Epithelial cell of proximal tubule (primary cell): ENCODE measurements at places on chromosomes 12 and 14.

DNA sequence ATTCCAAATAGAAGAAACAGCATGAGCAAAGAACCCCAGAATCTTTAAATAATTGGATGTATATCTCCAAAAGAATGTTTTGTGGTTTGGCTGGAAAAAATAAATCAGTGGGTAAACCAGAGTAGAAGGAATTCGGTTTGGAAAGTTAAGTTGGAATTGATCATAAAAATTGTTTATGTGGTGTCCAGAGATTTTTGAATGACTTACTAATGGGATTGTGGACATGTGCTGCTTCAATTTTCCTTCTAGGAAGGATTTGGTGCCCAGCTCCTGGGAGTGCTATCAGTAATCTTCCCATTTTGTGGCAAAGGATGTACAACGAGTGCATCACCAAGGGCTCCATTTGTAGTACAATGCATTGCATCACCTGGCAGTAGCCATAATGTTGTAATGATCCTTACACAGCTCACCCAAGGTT lies 224.8 kb downstream of the SLC16A7 start:
- no peak for DNase-seq

- peak; percentile 89 for DNase-seq
These were observed 128.4 kb upstream of the SSTR1 start for GRCh38 chr14:38079268-38079667.

GRCh38 chr14:70816525-70816924 lies 7.2 kb upstream of the MAP3K9 start:
- no peak for DNase-seq

GRCh38 chr14:70735043-70735442 lies 74.3 kb downstream of the MAP3K9 start:
- DNase-seq = no peak

DNA sequence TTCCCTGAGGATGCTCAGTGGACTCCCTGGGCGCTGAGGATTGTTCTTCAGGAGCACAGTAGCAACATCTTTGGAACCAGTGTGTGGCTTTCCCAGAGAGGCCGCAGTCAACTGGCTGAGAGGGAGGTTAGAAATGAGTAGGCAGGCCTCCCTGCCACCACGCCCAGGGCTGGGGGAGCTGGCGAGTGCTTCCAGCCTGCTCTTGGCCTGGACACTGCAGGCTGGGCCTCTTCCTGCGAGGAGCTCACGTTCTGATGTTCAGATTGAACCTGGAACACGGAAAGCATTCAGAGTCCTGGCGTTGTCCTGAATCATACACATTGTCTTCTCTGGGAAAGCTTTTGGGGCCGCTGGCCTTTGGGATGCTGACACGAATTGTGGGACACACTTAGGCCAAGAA lies 15.6 kb downstream of the TSPAN9 start:
- no peak for DNase-seq

- DNase-seq = no peak
These were observed 86.5 kb upstream of the MANSC4 start for GRCh38 chr12:27866373-27867101.

GRCh38 chr14:74945261-74945851 lies 10.0 kb downstream of the PGF start:
- DNase-seq = no peak

DNA sequence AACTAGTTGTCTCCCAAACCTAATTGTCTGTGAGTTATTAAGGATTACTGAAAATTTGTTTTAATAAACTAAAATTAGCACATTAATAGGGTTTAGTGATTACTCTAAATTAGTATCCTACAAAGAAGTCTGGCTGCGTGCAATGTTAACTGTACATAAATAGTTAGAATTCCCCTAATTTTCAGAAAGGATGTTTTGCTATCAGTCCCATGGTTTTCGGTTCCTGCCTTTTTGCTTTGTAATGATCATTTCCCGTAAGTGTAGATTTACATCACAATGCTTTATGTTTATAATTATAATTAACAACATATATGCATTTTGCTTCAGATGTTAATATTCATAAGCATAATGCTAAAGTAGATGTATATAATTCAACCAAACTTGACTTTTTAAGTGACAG lies 19.8 kb upstream of the LYZ start:
- DNase-seq = no peak
